ENCODE measurements at places on chromosomes 4 and X.
A peak's percentile ranks its signal among the peaks of the same experiment; 100 is the strongest.

DNA sequence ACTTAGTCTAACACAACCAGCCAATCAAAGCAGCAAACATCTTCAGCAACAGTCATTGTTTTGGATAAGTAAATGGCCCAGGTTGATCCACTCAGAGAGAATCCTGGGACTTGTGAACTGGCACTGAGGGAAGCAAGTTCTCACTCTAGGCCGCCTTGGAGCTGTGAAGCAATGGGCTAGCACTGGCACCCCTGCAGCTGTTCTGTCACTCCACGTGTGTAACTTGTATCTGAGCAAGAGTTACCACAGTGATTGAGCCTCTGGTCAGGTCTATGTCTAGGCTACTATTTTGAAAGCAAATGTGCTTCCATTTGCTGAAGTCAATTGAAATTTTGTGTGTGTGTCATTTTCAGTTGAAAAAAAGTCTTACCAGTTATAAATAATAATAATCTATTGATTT lies 57.2 kb upstream of the HS3ST1 start:
- DNase-seq = no peak

DNA sequence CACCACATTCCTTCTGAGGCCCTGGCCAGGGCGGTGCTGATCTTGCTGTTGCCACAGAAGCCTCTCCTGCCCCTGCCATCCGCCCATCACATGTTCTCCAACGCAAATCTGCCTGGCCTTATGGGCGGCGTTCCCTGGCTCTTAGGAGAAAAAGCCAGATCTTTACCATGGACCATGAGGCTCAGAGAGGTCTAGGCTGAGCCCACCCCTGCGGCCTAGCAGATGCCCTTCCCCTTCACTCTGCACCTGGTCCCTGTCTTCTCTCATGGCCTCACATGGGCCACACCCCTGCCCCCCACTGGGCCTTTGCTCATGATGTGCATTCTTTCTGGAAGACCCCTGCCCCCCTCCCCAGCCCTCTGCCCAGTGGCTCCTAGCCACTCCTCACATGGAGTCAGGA lies 78.5 kb downstream of the CRMP1 start:
- DNase-seq = no peak

DNA sequence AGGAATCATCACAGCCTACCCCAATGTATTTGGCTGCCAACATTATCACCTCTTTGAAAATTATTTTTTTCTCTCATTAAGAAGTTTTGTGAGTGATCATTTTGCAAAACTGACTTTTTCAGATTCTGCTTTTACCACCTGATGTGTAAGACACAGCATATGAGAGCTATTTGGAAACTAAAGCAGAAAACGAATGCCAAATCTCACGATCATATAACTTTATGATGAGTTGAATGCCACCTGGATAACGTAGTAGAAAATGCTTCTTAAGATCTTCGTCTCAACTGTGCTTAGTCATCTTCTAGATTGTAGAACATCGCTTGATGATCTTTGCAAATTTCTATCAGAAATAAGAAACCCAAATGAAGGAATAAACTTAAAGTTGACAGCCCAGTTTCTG lies 21.3 kb upstream of the GRXCR1 start:
- DNase-seq = no peak

DNA sequence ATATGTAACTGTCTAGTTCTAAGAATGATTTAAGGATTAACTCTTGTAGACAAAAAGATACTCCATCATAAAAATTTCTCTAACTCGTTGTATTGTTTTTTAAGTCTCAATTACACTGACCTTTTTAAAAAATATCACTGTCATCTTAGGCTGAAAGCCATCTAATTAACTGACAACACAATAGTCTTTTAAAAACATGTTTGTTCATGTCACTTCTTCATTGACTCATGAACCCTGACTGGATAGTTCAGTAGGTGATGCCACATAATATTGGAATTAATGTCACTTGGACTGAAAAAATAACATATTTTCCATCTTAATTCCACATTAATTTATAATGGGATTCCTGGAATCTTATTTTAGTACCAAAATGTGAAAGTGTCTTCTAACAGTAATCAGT lies 179.3 kb downstream of the ADGRL3 start:
- no peak for DNase-seq

- no peak for DNase-seq
These were observed 49.4 kb upstream of the RELL1 start for GRCh38 chr4:37735578-37735977.

GRCh38 chr4:113935190-113935589 lies 44.3 kb downstream of the ARSJ start:
- DNase-seq = no peak

GRCh38 chr4:142402156-142402555 lies 443.9 kb downstream of the INPP4B start:
- no peak for DNase-seq

DNA sequence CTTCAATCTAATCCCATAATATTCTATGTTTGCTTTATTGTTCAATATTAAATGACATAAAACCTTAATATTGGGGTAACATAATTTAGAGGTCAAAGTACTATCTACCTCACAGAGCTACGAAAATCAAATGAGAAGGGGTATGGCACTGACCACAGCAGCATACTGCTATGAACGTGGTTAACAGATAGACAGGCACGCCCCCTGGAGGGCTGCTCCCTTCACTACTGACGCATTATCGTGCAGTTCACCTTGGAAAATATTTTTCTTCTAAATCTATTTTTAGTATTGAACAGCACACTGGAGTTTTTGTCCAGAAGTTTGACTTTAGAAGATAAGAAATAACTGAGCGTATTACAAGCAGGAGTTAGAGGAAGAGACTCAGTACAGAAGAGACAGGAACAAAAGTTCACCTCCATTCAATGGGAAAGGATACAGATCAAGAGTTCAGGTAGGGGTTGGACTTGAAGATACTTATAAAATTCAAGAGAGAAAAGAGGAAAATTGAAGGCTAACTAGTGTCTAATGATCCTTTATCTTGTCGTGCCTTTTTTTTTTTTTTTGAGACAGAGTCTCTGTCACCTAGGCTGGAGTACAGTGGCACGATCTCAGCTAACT lies 22.7 kb downstream of the MAP9 start:
- peak; percentile 3 for DNase-seq

GRCh38 chrX:113935518-113935917 lies 648.4 kb upstream of the HTR2C start:
- no peak for DNase-seq

- no peak for DNase-seq
These were observed 71.0 kb upstream of the NKX1-1 start for GRCh38 chr4:1477045-1477840.

- DNase-seq = no peak
These were observed 32.9 kb upstream of the PRPS2 start for GRCh38 chrX:12758291-12758690.

DNA sequence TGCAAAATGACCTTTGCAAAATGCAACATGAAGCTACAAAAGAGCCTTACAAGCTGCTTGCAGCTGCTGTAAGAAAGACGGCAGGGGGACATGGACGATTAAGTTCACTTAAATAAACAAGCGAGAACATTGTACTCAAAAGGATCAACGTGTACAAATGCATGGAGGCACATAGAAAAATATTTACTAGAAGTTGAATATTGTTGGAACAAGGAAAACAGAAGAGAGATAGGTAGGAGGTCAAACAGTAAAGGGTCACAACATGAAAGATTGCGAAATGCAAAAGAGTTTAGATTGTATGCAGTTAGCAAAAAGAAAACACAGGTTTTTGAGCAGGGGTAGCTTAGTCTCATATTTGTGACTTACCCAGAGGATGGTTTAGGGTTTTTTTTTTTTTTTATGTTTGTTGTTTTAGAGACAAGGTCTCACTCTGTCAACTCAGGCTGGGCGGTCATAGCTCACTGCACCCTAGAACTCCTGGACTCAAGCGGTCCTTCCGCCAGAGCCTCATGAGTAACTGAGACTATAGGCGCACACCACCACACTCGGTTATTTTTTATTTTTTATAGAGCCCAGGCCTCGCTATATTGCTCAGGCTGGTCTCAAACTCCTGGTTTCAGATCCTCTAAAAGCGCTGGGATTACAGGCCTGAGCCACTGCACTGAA lies 1.4 kb upstream of the PHF8 start:
- no peak for DNase-seq

GRCh38 chrX:108736509-108737479 lies at the start of gene IRS4:
IRS4 (minus strand) TSS chrX:108736563.
- DNase-seq = no peak

DNA sequence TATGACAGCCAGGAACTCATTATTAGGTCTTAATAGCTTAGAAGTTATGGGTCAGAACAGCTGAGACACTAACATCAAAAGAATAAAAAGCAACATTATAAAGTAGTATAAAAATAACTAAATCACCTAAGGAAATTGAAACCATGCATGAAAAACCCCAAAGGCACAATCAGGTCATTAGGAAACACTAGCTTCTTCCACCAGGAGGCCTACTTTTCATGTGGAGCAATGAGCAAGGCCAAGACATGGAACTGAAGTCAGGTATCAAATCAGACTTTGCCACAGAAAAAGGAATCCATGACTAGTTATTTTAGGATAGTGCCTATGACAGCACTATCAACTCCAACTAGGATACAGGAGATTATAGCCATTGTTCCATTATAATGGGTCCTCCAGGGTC lies 7.9 kb downstream of the HUWE1 start:
- no peak for DNase-seq

DNA sequence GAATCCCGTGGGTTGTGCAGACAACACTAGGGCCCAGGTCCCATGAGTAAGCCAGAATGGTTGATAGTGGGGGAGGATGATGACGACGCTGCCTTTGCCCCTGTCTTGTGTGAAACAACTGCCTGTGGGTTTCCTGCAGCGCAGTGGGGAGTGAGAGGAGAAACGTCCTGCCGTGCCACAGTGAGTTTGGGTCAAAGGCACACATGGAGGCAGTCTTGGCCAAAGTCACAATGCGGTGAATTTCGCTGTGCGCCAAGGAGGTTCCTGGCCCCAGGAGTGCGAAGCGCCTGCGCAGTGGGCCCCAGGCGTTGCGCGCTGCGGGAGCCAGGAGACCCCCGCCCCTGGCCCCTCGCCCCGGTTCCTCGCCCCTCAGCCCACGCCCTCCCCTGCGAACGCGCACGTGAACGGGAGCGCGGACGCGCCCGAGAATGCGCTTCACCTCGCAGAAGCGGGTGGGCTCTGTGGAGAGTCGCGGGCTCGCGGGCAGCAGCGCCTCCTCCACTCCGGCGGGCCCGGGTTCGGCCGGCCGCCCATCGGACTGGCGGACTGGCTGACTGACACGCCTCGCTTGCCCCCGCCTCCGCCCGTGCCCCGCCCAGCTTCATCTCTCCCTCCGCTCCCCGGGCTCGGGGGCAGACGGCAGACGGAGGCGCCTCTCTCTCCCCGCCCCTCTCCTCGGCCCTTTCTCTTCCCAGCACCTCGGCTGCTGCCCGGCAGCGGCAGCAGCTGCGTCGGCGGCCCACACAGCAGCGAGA lies at the start of gene NUDT10:
TSS of gene NUDT10 (plus strand) at position 635 of the 755 bp plus-strand sequence. CDS start 144 bp downstream, outside the sequence.
- peak; percentile 33 for DNase-seq

DNA sequence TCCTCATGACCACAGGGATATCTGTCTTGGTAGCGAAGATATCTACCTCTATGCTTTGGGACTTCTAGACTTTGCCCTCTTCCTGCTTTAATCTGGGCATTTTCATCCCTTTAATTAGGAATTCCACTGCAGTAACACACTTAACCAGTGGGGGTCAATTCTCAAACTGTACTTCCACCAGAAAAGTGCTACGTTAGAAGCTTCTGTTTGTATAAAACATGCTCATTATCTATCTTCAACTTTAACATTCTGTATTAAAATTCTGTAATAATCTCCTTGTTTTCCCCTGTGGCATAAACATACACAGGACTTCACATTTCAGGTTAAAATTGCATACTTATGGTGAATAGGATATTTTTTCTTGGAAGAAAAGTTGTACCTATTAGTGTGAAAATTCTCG lies 105.6 kb downstream of the AMMECR1 start:
- DNase-seq = no peak

- DNase-seq = no peak
These were observed 181.3 kb downstream of the OR13H1 start for GRCh38 chrX:131725001-131725654.

DNA sequence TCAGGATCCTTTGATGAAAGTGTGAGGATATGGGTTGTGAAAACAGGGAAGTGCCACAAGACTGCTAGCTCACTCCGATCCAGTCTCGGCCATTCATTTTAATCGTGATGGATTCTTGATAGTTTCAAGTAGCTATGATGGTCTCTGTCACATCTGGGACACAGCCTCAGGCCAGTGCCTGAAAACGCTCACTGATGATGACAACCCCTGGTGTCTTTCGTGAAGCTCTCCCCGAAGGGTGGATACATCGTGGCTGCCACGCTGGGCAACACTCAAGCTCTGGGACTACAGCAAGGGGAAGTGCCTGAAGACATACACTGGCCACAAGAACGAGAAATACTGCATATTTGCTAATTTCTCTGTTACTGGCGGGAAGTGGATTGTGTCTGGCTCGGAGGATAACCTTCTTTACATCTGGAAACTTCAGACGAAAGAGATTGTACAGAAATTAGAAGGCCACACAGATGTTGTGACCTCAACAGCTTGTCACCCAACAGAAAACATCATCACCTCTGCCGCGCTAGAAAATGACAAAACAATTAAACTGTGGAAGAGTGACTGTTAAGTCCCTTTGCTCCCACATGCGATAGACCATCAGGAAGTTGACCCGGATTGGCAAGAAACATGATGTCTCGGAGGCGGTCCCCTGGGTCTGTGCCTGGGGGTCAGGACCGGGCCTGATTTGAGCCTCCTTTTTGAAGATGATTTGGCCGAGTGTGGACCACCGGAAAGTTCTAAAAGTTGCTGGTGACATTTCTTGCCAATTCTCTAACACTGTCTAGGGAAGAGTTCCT lies 22.2 kb downstream of the LIAS start:
- DNase-seq = no peak

DNA sequence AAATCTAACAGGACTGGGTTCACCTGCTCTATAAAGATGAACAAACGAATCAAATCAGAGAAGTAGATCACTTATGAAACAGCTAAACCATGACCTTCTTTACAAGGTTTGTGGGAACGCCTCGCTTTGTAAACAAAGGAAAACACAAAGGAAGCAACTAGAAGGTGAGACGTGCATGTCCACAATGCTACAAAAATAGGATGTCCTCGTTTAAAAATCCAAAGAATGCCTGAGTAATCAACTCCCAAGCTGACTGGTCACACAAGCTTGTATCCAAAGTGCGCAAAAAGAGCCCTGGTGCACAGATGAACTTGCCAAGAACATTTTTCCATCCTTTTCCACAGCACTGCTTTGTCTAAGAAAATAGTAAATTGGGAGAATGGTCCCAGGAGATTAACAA lies 6.3 kb upstream of the SH3KBP1 start:
- DNase-seq = no peak

GRCh38 chrX:16970977-16971376 lies 24.5 kb downstream of the REPS2 start:
- no peak for DNase-seq

All from stimulated activated CD8-positive, alpha-beta memory T cell treated with anti-CD3 and anti-CD28 coated beads, Interleukin-7, amount 100 ng/mL, for 48 hours (primary cell).